ENCODE measurements at places on chromosomes 6 and 20. TPM values are rescaled to one million over a fixed set of nuclear protein-coding genes. Genes with fewer than 3 reads are reported as not detected.

LY6G6D gene
- not detected for total RNA-seq

WFDC11 gene
- total RNA-seq: not detected

SAPCD1 gene
- total RNA-seq: 1.6 TPM

GRCh38 chr6:103983011-103983410, 876.7 kb downstream of the HACE1 start:
- no peak for DNase-seq

DNA sequence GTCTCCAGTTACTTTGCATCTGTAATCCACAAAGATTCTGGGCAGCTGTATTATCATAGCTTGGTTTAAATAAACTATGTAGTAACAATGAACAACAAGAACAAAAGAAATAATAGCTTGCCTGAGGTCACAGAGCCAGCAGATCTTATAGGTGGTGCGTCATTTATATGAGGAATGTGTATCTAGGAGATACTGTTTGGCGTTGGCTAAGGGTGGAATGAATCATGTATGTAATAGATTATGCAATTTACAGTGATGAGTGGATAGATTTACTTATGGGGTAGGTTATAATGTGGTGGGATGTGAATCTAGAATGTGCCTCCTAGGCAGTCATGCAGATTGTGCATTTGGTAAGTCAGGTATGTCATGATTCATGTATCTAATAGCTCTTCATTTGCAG, 42.8 kb downstream of the HNF4A start:
- DNase-seq: no peak

DNA sequence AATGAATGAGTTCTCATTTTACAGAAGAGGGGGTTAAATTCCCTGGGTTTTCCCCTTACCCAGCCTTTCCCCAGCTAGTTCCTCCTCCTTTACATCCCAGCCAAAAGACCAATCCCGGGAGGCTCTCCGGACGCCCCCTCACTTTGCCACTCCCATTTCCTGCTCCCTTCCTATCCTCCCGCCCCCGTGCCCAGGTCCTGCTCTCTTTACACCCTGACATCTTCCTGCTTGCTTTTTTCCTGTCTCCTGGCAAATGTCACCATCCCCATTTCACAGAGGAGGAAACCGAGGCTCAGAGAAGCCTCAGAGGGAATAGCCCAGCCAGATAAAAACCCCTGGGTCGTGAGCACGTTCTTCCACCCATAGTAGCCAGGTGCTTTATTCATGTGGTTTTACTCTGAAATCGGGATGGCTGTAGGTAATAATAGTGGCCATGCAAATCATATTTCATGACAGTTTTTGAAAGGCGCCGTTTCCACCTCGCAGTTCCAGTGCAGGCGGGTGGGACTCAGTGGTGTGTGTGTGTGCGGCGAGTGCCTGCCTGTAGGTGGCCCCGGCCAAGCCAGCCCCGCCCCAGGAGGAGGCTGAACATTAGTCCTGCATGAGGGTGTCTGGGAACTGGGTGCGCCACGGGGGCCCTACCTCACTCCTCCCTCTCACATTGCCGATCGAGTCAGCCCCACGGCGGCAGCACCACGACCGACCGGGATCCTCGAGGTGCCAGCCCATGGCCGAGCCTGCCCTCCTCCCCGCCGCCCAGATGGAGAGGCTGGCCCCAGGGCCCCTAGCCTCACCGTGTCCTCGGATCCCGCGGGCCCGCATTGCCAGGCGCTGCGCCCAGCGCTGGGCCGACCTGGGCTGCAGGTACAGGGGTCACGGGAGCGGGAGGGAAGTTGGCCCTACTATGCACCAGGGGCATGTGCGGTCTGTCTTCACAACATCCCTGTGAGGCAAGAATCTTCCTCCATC, at the start of gene ARHGAP40:
ARHGAP40 (plus strand) TSS at position 594 of the 969 bp plus-strand sequence.
- DNase-seq: peak; percentile 30

DNA sequence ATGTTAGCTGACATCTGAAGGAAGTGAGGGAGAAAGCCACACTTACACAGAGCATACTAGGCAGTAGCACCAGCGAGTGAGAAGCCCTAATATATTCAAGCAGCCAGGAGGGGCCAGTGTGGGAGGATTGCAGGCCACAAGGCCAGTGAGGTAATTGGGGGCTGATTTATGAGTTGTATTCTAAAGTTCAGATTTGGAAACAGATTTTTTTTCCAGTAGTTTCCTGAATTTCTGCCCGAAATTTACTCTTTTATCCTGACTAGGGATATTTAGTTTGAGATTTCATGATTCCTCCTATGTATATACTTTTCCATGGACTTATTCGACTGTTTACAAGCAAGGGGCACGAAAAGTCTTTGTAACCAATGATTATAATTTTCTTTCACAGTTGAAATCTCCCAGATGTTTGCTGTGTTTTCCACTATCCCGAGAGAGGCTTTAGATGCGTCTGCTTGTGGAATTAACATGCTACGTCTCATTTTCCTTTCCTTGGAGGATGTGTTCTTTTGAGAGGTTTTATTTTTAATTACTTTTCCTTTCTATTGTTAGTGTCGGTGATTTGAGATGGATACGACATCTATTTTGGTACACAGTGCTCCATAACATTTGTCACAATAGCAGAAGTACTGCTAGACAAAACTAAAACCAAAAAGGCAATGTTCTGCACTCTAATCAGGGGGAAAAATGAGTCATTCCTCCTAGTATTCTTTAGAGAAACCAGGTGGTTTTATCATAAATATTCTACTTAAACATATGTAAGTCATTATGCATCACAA, 356.3 kb upstream of the HSF2 start:
- no peak for DNase-seq
